ENCODE measurements at places on chromosomes 4 and X. TPM values are rescaled to one million over a fixed set of nuclear protein-coding genes. Genes with fewer than 3 reads are reported as not detected.

Gene MAOA
- total RNA-seq, result 7.6 TPM

Gene HERC5
- 17.1 TPM for total RNA-seq

Gene ASB12
- total RNA-seq, result 0.60 TPM

Gene AMBN
- total RNA-seq, result not detected

Gene SPANXN3
- not detected for total RNA-seq

Gene RPS6KA6
- total RNA-seq, result 13.1 TPM

Gene ZFYVE28
- total RNA-seq, result 4.5 TPM

GRCh38 chr4:8433136-8433535, 7.4 kb downstream of the ACOX3 start:
- H3K4me1 ChIP-seq, result peaks cover 44% of the 10 kb centered on the region
- DNase-seq, result no peak
- no peaks in the 10 kb centered on the region for H3K36me3 ChIP-seq
- no peak overlapping the region for H3K4me3 ChIP-seq
- H3K27ac ChIP-seq, result no peak overlapping the region

DNA sequence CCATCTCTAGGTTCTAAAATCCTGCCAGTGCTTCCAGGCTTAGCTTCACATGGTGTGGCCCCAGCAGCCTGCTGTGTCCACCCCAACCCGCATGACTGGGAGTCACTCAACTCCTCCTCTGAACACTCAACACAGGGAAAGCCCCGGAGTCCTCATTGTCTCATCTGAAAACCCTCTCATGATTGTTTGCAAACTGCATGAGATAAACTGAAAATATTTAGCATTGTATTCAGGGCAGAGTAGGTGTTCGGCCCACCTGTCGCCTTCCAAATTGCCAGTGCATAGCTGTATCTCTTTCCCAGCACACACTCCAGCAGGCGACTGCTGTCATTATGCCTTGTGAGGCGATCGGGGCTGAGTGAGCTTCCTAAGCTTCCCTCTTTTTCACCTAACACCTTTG, 76.7 kb upstream of the SORBS2 start:
- H3K4me3 ChIP-seq, result no peak overlapping the region
- H3K36me3 ChIP-seq, result peaks cover 33% of the 10 kb centered on the region
- H3K27ac ChIP-seq, result no peak overlapping the region

GRCh38 chrX:129651756-129652564, 2.8 kb downstream of the APLN start:
- H3K36me3 ChIP-seq, result no peaks in the 10 kb centered on the region
- H3K27ac ChIP-seq, result no peak overlapping the region
- H3K4me1 ChIP-seq, result peaks cover 26% of the 10 kb centered on the region
- H3K27me3 ChIP-seq, result peaks cover 78% of the 10 kb centered on the region
- no peak for DNase-seq
- no peak overlapping the region for H3K4me3 ChIP-seq

DNA sequence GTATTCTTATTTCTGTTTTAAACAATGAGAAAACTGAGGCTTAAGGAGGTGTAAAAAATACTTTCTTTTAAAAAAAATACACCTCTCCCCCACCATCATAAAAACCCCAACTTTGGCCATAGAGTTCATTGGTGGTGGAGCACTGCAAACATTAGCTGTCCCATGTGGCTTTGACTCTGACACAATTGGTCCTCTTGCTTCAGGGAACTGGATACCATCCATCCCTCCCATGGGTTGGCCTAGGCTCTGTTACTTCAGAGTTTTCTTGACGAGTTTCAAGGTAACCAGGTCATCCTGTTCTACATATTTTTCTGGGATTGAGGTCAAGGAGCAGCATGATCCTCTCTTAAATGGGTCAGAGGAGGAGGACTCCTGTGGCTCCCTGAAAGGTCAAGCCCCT, 50.5 kb downstream of the TMEM164 start:
- H3K4me1 ChIP-seq, result peaks cover 11% of the 10 kb centered on the region
- no peak overlapping the region for H3K4me3 ChIP-seq
- no peak for DNase-seq
- no peak overlapping the region for H3K27ac ChIP-seq

DNA sequence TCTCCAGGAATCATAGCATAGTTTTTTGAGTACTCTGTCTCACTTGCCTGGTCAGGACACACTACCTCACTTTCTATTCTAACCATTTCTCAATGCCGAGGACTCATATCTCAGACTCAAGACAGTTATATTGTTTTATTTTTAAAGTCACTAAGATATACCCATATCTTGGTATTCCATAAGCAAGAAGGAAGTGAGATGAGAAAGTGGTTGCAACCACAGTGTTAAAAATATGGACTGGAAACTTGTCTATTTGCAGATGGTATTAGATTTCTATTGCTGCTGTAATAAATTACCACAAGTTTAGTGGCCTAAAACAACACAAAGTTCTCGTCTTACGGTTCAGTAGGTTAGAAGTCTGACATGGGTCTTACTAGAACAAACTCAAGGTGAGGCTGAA, 344.8 kb upstream of the MAGEB2 start:
- H3K4me3 ChIP-seq, result no peak overlapping the region
- H3K4me1 ChIP-seq, result no peaks in the 10 kb centered on the region
- H3K27me3 ChIP-seq, result no peaks in the 10 kb centered on the region
- no peaks in the 10 kb centered on the region for H3K36me3 ChIP-seq
- H3K27ac ChIP-seq, result no peak overlapping the region

DNA sequence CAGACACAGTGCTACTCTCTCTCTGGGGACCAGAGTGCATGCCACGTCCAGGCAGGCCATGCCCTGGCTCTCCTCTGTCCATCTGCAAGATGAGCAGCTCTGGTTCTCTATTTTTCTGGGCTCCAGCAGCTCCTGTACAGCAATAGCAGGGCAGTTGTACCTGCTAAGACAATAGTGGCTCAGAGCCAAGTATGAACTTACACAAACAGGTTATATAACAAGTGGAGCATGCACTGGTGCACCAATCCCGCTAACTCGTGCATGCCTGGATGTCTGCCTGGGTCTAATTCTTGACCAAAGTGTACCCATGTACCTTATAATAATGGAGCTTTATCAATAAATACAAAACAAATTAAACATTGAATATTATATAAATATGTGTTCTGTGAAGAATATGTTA, 392.3 kb downstream of the CENPC start:
- no peak for DNase-seq
- no peaks in the 10 kb centered on the region for H3K36me3 ChIP-seq
- no peak overlapping the region for H3K27ac ChIP-seq

GRCh38 chr4:104457308-104457981, 37.2 kb downstream of the CXXC4 start:
- peaks cover 5% of the 10 kb centered on the region for H3K4me1 ChIP-seq
- no peaks in the 10 kb centered on the region for H3K36me3 ChIP-seq
- no peaks in the 10 kb centered on the region for H3K27me3 ChIP-seq
- DNase-seq, result no peak
- no peak overlapping the region for H3K4me3 ChIP-seq

GRCh38 chrX:137427426-137427778, 138.5 kb upstream of the ZIC3 start:
- DNase-seq, result no peak
- peaks cover 51% of the 10 kb centered on the region for H3K27me3 ChIP-seq
- peak overlapping the region; percentile 77 for H3K4me3 ChIP-seq
- peaks cover 47% of the 10 kb centered on the region for H3K4me1 ChIP-seq
- no peaks in the 10 kb centered on the region for H3K36me3 ChIP-seq

- peaks cover 19% of the 10 kb centered on the region for H3K4me1 ChIP-seq
- no peaks in the 10 kb centered on the region for H3K27me3 ChIP-seq
- no peak overlapping the region for H3K27ac ChIP-seq
- no peaks in the 10 kb centered on the region for H3K36me3 ChIP-seq
- H3K4me3 ChIP-seq, result no peak overlapping the region
- no peak for DNase-seq
Observed at GRCh38 chr4:21869978-21870745, 78.4 kb downstream of the KCNIP4 start.

GRCh38 chr4:57291911-57292310, 181.7 kb upstream of the IGFBP7 start:
- H3K4me1 ChIP-seq, result peaks cover 36% of the 10 kb centered on the region
- H3K27ac ChIP-seq, result no peak overlapping the region

DNA sequence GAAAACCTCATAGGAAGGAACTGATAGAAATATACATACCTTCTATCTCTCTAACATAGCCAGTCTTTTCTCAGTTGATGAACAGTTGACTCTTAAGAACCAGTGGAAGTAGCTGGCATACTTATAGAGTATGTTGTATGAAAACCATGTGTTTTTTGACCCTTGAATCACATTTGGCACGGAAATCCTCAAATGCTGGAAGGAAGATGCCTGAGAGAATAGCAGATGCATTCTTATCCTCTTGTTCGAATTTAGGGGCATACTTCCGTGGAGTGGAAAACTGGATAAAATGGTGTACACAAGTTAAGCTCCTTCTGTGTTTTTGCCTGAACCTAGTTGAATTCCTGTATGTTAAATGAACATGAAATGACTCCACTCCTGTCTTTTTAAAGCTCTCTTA, 145.5 kb downstream of the PCDH7 start:
- no peaks in the 10 kb centered on the region for H3K36me3 ChIP-seq
- H3K4me1 ChIP-seq, result peaks cover 8% of the 10 kb centered on the region
- H3K27me3 ChIP-seq, result no peaks in the 10 kb centered on the region
- no peak for DNase-seq
- no peak overlapping the region for H3K27ac ChIP-seq
- H3K4me3 ChIP-seq, result no peak overlapping the region

DNA sequence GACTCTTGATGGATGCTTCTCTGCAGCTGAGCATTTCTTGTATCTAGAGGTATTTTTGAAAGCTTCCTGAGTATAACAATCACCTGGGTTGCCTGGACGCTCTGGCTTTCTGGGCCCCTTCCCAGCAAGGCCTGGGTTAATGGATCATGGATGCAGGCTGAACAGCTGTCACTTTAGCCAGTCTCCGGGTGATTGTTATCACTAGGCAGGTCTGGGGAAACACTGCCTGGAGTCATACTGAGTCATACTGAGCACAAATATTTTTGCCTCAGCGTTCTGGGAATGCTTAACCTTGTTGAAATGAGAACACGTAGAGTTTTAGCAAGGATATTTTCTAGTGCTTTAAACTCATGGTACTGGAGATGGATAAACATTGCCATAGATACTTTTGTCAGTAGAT, 102.6 kb downstream of the PHEX start:
- peaks cover 40% of the 10 kb centered on the region for H3K4me1 ChIP-seq
- no peaks in the 10 kb centered on the region for H3K36me3 ChIP-seq
- H3K27me3 ChIP-seq, result no peaks in the 10 kb centered on the region
- DNase-seq, result no peak
- no peak overlapping the region for H3K27ac ChIP-seq

DNA sequence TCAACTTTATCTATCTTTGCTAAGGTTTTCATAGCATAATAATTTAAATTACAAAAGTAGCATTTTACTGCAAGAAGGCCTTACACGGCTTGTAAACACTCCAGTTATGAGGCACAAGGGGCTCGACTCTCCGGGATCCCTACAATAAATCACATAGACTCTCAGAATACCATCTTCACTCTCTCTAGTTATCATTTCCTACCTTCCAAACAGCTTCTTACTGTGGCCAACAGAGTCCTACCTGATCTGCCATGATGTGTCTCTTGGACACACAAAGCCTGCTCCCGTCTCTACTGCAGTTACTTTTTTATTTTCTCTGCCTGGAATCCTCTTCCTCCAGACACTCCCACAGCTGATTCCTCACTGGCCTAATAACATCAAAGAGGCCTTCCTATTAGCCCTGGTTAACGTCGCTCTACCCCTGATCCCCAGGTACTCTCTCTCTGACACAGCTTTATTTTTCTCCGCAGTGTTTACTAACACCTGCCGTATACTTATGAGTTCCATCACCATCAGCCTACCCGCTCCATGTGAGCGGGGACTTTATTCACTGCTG, 559.6 kb upstream of the DIPK2B start:
- H3K27ac ChIP-seq, result peak overlapping the region; percentile 61
- H3K4me1 ChIP-seq, result peaks cover 53% of the 10 kb centered on the region

DNA sequence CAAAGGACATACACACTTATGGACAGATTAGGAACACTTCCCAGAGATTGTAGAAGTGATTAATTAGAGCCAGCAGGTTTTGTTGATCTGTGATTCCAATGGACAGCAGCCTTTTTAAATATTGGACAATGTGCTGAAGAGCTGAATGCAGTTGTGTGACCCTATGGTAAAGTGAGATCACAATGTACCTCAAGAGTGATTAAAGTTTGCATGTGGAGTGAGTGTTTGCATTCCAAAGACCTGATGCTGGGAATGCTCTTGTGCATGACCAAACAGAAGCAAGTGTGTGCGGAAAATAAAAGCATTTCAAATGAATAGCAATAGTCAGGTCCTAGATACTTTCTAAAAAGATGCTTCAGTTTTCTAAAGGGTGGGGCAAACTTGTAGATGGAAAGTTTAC, 154.1 kb downstream of the BANK1 start:
- H3K27me3 ChIP-seq, result no peaks in the 10 kb centered on the region
- no peaks in the 10 kb centered on the region for H3K36me3 ChIP-seq
- no peak overlapping the region for H3K4me3 ChIP-seq
- H3K4me1 ChIP-seq, result peaks cover 46% of the 10 kb centered on the region
- DNase-seq, result no peak
